Kasumi-1 (cell line): ENCODE measurements at places on chromosomes 1 and 21.

DNA sequence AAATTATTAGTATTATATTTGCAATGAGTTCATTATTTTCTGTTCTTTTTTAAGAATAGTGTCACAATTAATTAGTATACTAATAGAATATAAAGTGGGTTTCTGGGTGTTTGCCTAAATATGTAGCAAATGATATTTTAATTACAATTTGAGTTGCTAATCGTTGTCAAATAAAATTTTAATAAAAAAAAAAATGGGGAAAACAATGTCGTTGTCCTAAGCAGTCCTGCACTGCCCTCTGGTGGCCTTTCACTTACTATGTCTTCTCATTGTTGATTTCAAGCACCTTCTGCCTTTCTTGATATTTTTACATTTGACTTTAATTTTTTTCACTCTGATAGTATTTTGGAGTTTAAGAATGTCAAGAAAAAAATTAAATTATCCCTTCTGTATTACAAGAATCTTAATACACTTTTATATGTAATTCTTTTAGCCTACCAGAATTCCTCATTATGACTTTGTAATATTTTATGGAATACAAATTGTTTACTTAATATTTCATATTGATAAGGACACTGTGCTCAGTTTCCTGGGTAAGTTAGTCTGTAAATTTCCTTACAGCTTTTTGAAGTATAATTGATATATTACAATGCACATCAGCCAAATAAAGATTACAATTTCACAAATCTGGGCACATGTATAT, 104.5 kb upstream of the FMN2 start:
- DNase-seq = peak; percentile 69

- DNase-seq = no peak
These were observed 9.3 kb downstream of the GJB4 start for GRCh38 chr1:34768856-34769255.

- no peak for DNase-seq
These were observed 81.4 kb upstream of the TLR5 start for GRCh38 chr1:223224465-223224864.

DNA sequence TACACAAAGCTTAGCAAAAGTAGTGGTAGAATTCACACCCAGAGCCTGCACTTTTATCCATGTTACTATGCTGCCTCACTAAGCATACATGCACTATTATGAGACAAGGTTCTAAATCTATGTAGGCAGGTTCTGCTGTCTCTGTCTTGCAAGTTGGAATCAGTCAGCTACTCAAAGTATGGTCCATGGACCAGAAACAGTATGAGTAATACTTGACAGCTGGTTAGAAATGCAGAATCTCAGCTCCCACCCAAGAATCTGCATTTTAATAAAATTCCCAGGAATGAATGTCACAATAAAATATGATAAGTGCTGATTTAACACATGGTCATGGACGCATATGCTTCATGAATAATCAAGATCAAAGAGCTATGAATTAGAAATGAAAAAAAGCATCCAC, 50.5 kb downstream of the DSCAM start:
- DNase-seq = no peak

DNA sequence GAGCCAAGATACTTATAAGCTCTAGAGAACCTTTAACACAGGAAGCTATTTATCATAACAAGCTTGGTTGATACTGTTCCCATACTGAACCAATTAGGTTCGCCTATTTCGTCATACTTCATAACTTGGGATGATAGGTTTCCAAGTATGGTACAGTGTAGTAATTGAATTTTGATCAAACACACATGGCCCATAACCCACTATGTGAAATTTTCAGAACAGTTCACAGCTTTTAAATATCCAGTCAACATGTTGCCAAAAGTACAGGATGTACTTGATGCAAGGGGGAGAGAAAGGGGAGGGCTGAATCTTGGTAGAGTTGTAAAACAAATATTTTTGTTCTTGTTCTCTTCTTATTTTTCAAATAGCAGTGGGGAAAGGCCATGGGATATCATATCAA, 86.6 kb downstream of the TM2D1 start:
- no peak for DNase-seq

GRCh38 chr1:33000427-33001026, 35.9 kb upstream of the RNF19B start:
- no peak for DNase-seq

DNA sequence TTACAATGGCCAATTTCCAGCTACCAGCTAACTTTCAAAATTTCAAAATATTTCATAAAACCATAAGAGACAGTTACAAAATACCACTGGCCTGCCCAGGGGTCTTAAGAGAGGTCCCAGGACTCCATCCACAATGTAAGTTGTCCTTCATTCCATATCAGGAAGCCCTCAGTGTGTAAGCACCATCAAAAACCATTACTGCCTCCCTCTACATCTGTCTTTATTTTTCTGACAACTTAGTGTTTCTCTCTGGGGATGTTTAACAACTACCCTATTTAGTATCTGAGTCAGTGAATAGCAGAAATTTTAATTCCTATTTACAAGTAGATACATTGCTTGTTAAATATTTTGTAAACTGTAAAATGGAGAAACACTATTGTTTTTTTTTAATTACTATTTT, 339.3 kb upstream of the ADAMTS5 start:
- DNase-seq = no peak

- no peak for DNase-seq
These were observed 6.2 kb downstream of the FH start for GRCh38 chr1:241513378-241513777.

DNA sequence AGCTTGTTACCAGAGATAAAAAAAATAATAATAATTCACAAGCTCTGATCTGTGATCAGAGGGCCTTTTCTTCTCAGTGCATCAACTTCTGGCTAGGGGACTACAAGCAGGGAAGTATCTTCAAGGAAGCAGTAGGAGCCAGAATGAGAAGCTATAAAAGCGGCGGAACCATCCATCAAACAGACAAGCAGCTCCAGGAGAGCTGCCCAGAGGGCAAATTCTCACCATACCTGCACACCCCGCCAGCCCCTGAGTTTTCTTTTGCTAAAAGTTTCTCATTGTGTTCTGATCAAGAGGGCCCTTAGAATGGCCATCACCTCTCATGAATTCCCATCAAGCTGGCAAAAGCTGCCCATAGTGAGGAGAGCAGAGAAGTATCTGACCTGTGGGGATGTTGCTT, 99.4 kb downstream of the SMYD2 start:
- DNase-seq = no peak
